ENCODE measurements at places on chromosomes 13 and 19.

- no peak for DNase-seq
Observed at GRCh38 chr19:12494260-12494860, 9.7 kb upstream of the ZNF709 start.

GRCh38 chr13:38381890-38382289, 32.2 kb downstream of the UFM1 start:
- no peak for DNase-seq

DNA sequence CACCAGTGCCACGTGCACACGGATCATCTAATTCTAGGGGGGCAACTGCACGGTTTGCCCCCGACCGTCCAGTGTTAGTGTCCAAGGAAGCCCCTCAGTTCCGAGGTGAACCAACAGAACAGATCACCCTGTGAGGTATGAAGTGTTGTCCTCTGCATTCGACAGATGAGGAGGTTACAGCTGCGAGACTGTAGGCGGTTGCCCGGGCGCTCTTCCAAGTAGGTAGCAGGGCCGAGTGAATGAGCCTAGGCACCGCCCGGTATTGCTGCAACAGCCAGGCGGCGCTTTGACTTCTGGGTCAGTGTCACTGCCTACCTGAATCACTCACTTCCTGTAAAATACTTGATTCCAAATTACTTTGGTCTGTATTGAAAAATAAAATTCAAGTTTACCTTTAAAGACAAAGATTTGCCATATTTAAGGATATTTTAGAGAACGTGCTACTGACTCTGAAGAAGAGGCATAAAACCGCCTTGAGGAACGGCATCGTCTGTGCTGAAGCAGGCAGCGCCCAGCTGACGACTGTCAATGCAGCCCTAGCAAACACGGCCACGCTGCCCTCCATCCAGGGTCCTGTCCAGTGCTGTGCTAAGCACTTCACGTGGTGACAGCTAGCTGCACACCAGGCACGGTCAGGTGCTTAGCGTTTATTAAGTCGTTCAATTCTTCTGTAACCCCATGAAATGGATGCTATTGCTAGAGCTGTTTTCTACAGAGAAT, 19.3 kb upstream of the RASA3 start:
- no peak for DNase-seq

GRCh38 chr19:18762125-18763023, 28.7 kb downstream of the COMP start:
- no peak for DNase-seq

DNA sequence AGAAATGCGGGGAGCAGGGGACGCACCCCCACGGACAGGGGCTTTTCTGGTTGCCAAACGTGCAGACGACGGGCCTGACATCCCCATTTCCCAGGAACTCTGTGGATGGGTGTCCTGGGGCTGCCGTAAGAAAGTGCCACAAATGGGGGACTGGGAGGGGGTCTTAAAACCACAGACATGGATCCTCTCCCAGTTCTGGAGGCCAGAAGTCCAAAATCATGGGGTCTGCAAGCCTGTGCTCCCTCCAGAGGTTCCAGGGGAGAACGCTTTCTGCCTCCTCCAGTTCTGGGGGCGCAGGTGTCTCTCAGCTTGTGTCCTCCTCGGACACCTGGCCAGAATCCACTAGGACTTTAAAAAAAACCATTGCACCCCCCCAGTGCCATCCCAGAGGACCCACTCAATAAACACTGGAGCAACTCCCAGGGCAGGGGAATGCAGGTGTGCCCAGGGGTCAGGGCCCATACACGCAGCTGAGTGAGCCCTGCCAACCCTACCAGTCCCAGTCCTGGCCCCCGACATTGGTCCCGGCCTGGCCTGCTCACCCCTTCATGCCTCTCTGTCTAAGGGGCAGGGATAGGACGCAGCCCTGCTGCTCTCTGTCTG, 103.9 kb downstream of the GADD45B start:
- DNase-seq, result no peak

- DNase-seq, result no peak
Observed at GRCh38 chr13:104074326-104074725, 1008.1 kb upstream of the SLC10A2 start.

DNA sequence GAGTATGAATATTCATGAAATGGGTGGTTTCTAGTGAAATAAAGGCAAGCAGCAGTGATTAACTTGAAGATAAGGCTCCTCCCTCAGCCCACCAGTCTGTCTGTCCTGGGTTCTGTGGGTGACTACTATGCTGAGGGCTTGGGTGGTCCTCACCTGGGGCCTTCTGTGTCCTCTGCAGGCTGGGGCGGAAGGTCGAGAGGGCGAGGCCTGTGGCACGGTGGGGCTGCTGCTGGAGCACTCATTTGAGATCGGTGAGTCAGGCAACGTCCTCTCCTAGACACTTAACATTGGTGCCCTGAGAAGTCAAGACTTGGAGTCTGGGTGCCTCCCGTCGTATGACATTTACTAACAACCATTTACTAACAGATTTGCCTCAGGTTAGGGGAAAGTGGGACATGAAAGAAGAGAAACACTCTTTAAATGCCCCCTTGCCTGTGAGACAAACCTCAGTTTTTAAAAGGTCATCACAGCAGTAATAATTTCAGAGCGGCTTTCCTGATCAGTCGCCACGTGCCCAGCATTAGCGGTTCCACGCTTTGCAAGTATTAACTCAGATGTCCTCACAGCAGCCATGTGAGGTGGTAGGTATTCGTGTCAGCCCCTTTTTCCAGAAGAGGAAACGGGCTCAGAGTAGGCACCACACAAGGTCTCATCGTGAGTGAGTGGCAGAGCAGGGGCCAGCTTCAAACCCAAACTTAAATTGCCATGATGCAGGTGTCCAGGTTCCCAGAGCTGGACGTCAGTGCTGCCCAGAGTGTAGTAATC, 1.3 kb upstream of the GARIN5A start:
- DNase-seq, result no peak

Data from activated CD8-positive, alpha-beta memory T cell treated with anti-CD3 and anti-CD28 coated beads for 24 hours (primary cell).